Right atrium auricular region (tissue), 2 donors: ENCODE measurements at places on chromosomes 4 and X.

DNA sequence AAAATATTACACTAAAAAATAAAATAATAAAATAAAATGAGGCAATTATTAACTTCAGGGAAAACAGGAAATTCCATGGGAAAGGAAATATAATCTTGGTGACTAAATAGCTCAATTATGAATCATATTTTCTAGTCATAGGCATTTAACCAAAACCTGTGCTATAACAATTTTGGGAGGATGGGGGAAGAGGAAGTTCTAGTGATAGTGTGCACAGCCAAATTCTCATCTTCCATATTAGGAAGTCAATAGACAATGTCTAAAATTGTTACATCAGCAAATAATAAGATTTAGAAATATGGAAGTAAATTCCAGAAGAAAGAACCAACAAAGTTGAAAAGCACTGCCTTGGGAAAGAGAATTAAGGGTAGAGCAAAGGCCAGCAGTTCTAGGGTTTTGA is 2.8 kb downstream of the AWAT2 start:
- no peaks in the 10 kb centered on the region for H3K36me3 ChIP-seq
- DNase-seq: no peak
- H3K4me1 ChIP-seq: no peaks in the 10 kb centered on the region
- no peak overlapping the region for H3K4me3 ChIP-seq

- no peak for DNase-seq
- no peak overlapping the region for H3K27ac ChIP-seq
- H3K27me3 ChIP-seq: no peaks in the 10 kb centered on the region
- H3K4me3 ChIP-seq: no peak overlapping the region
- no peaks in the 10 kb centered on the region for H3K36me3 ChIP-seq
These were observed 76.2 kb upstream of the IL2 start for GRCh38 chr4:122532766-122533165.

DNA sequence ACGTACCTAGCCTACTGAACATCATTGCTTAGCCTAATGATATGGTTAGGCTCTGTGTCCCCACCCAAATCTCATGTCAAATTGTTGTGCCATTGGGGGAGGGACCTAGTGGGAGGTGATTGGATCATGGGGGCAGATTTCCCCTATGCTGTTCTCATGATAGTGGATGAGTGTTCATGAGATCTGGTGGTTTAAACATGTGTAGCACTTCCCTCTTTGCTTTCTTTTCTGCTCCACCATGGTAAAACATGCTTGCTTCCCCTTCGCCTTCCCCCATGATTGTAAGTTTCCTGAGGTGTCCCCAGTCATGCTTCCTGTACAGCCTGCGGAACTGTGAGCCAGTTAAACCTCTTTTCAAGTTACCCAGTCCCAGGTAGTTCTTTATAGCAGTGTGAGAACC is 102.6 kb downstream of the RAPGEF2 start:
- no peaks in the 10 kb centered on the region for H3K36me3 ChIP-seq
- DNase-seq: no peak
- H3K4me1 ChIP-seq: no peaks in the 10 kb centered on the region
- H3K4me3 ChIP-seq: no peak overlapping the region
- H3K27ac ChIP-seq: no peak overlapping the region
- H3K27me3 ChIP-seq: no peaks in the 10 kb centered on the region

GRCh38 chr4:26021417-26022345 is 107.7 kb downstream of the SMIM20 start:
- H3K4me3 ChIP-seq: no peak overlapping the region
- no peak overlapping the region for H3K27ac ChIP-seq
- no peak for DNase-seq
- H3K4me1 ChIP-seq: no peaks in the 10 kb centered on the region
- no peaks in the 10 kb centered on the region for H3K36me3 ChIP-seq

GRCh38 chrX:115332832-115333231 is 43.3 kb downstream of the LUZP4 start:
- H3K4me1 ChIP-seq: no peaks in the 10 kb centered on the region
- no peak for DNase-seq
- H3K27ac ChIP-seq: no peak overlapping the region
- no peaks in the 10 kb centered on the region for H3K27me3 ChIP-seq
- H3K36me3 ChIP-seq: no peaks in the 10 kb centered on the region
- no peak overlapping the region for H3K4me3 ChIP-seq

DNA sequence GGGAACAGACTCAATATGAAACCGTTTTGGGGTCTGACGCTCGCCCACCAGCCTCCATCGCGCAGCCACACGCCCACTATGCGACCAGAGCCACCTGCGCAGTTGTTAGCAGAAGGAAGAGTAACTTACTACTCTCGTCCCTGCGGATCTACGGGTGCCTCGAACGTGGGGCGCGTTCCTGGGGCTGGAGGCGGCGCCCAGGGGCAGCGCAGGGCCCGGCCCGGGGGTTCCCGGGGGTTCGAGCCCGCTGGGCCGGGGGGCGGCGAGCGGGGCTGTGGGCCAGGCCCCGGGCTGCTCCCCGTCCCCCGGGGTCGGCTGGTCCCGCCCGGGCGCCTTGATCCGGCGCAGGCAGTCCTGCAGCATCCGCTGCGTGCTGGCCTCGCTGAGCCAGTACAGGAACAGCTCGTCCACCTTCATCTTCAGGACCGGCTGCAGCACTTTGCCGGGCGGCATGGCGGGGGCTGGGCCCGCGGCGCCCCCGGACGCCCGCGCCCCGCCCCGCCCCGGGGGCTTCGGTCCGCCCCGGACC is 404 bp downstream of the PPP2R3B start:
- H3K4me3 ChIP-seq: peak overlapping the region; percentile 82
- no peak for DNase-seq
- no peaks in the 10 kb centered on the region for H3K27me3 ChIP-seq
- no peaks in the 10 kb centered on the region for H3K36me3 ChIP-seq
- peak overlapping the region; percentile 99 for H3K27ac ChIP-seq
- H3K4me1 ChIP-seq: peaks cover 15% of the 10 kb centered on the region

DNA sequence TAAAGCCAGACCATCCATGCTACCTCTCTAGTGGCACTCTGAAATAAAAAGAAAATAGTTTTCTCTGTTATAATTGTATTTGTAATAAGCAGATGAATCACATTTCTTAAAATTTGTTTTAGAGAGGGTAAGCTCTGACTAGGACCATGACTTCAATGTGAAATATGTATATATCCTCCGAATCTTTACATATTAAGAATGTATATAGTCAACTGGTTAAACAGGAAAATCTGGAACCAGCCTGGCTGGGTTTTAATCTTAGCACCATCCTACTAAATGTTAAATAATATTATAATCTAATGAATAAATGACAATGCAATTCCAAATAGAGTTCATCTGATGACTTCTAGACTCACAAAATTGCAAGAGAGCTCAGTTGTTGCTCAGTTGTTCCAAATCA is 1.5 kb downstream of the FGB start:
- H3K27ac ChIP-seq: no peak overlapping the region
- H3K4me3 ChIP-seq: no peak overlapping the region
- DNase-seq: no peak
- no peaks in the 10 kb centered on the region for H3K27me3 ChIP-seq

DNA sequence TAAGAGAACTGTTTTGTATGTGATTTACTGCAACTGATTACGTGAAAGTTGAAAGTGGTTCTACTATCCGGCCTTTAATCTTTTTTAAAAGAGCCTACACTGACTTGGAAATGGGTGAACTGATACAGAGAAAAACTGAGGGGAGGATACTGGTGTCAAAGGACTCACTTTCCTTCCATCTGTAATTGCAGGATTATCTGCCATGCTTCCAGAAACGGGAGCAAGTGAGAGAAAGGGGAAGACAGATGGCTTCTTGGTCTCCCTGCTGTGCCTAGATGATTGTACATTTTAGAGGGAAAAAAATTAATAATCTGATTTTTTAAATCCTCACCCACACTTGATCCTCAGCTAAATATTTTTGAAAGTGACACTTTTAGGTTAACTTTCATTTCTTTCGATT is 88.3 kb upstream of the GRID2 start:
- no peaks in the 10 kb centered on the region for H3K4me1 ChIP-seq
- H3K27ac ChIP-seq: no peak overlapping the region
- DNase-seq: no peak
- H3K27me3 ChIP-seq: no peaks in the 10 kb centered on the region

DNA sequence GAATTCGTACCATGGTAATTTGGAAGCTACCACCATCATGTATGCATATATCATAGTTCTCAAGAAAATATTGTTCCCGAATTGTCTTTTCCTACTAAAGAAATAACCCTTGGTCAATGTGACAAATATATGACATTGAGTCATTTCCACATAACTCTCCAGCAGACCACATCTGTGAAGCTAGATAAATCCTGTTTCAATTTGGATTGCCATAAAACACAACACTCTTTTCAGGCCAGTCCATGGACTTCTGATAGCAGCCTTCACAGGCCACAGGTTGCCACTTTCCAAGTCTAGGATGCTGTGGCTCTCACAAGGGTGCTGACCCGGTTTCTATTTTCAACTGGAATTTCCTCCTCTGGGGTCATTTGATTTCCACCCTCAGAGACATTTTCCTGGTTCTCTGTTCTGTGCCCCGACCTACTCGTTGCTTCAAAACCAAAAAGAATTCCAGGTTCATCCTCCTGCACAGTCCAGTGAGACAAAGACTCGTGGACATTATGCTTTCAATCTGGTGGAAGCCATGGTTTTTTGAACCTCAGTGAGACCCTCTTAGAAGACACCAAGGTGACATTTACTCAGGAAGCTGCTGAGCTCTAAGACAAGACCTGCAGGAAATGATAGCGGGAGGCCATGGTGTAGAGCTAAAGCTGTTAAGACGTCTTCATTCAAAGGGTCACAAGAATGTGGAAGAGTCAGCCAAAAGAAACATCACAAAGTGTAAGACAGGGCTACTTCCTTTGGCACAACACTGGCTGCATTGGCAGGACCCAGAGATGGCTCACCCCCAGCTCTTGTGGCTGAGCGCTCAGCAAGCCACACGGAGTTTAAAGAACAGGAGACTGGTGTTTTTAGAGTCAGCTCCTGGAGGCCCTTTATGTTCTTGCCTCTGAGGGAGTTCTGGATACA is 119.8 kb downstream of the AMELX start:
- no peaks in the 10 kb centered on the region for H3K27me3 ChIP-seq
- H3K4me1 ChIP-seq: no peaks in the 10 kb centered on the region
- H3K4me3 ChIP-seq: no peak overlapping the region
- DNase-seq: no peak
- H3K27ac ChIP-seq: no peak overlapping the region

GRCh38 chr4:158346576-158346975 is 136.3 kb downstream of the TMEM144 start:
- no peaks in the 10 kb centered on the region for H3K27me3 ChIP-seq
- no peaks in the 10 kb centered on the region for H3K36me3 ChIP-seq
- no peak overlapping the region for H3K4me3 ChIP-seq

GRCh38 chr4:48332661-48333060 is 8.7 kb upstream of the SLAIN2 start:
- no peak overlapping the region for H3K27ac ChIP-seq
- H3K36me3 ChIP-seq: no peaks in the 10 kb centered on the region
- no peaks in the 10 kb centered on the region for H3K4me1 ChIP-seq
- H3K4me3 ChIP-seq: no peak overlapping the region
- no peak for DNase-seq
- no peaks in the 10 kb centered on the region for H3K27me3 ChIP-seq
